ENCODE measurements at places on chromosomes 2 and 18. TPM values are rescaled to one million over a fixed set of nuclear protein-coding genes. Genes with fewer than 3 reads are reported as not detected.

The WNT10A gene
- total RNA-seq = not detected

GRCh38 chr2:198144660-198145059 lies 340.3 kb downstream of the PLCL1 start:
- no peak for DNase-seq

GRCh38 chr18:66156946-66157687 lies 406.3 kb downstream of the CDH7 start:
- no peak for DNase-seq

DNA sequence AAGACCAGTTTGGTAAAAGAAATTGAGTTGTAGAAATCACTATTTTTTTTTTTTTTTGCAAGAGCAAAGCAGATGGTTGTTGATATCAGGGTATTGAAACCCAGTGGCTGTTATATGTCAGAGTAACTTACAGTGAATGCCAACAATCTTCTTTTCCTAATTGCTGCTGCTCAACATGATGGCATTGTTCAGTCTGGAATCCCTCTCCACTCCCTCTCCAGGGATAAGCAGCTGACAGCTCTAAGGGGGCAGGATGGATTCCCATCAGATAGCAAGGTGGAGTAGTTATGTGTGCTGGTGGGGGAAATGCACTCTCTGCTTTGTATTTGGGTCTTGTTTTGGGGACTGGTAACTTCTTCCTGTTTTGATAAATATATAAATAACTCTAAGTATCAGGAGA lies 200.0 kb downstream of the PIK3C3 start:
- DNase-seq = no peak

- no peak for DNase-seq
Measured at GRCh38 chr2:104856086-104856972, 2.4 kb downstream of the POU3F3 start.

- no peak for DNase-seq
Measured at GRCh38 chr2:20476950-20477349, 30.1 kb downstream of the RHOB start.
